LNCaP clone FGC (cell line): ENCODE measurements at places on chromosomes 12 and 14.

DNA sequence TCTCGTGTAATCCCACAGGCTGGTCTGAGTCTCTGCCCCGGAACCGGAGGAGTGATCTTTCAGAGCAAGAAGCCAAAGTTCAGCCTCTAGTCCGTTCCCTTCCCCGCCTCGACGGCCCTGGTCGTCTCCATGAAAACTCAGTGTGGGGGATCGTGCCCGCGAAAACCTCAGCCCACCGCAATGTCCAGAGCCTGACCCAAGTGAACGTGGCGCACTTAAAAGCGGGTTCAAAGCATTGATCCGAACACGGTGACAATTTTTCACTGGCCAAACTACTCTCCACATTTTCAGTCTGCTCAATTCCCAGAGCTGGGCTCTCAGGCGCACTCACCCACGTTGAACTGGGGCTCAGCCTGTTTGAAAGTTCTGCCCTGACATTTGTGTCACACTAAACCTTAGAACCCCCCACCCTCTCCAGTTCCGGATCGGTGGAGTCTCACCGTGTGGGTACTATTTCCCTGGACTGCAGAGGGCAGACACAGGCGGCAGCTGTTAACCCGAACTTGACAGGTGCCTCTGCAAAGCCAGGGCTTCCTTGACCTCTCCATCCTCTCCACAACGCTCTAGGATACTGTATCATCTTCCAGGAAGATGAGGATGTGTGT lies 886 bp upstream of the PRICKLE1 start:
- DNase-seq = no peak

DNA sequence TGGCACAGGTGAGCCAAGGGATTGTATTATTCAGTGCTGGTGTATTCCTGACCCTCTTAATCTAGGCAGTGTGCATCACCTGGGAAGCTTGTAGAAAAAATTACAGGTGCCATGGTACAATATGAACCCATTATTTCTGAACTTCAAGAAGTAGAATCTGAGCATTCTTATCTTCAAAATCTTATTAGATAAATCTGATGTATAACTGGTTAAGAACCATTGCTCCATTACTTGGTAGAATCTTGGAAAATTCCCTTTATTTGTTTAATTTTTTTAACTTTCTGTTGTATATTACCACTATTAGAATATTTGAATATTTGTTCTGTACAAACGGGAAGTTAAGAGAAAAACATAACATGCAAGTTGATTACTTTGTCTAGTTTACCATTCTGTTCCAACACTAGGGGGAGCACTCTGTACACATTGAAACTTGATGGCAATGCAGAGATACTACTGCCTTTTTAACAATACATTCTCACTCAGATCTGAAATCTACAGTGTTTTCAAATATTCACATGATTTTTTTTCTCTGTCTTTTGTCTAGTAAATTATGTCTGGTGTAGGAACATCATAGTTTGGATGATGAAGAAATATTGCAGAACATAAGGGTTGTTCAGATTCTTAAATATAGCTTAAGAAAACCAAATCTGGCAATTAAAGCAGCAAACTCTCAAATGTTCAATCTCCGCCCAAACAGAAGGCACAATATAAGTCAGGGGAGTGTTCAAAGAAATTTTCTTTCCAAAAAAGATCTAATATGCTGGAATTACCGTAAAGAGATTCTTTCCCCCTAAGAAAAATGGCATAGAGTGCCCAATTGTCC lies 196.6 kb downstream of the PCNX1 start:
- peak; percentile 28 for DNase-seq

DNA sequence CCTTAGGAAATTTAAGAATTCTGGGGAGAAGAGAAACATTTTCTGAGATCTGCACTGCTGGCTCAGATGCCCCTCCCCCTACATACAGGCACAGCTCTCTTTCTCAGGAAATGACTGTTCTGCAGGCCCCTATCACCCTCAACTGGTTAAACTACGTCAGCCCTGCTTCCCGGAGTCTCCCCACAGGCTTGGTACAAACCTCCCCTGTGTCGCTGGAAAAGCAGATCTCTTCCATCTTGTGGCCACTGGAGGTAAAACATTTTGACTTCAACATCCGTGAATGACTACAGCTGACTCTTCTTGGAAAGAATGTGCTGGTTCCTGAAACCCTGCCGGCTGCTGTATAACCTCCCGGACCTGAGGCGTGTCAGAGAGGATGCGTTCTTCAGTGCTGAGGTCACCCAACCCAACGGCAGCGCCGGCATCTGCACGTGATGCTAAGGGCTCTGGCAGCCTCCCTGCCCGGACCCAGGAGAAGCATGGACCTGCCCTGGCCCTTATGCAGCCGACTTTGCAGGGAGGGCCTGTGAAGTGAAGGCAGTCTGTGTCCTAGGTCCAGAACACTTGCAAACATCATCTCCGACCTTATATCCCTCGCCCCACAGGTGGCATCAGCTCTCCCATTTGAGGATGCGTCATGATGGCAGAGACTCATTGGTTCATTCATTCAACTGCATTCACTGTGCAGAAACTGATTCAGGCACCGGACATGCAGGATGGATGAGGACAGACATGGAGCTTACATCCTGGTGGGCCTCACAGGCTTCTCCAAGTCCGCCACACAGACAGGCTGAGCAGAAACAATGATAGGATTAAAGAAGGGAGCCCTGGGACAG lies 129.2 kb downstream of the GCH1 start:
- DNase-seq = peak; percentile 73

- DNase-seq = no peak
Observed at GRCh38 chr14:70999117-70999516, 91.9 kb downstream of the PCNX1 start.

GRCh38 chr14:22613106-22613695 lies 15.1 kb downstream of the ABHD4 start:
- DNase-seq = no peak

DNA sequence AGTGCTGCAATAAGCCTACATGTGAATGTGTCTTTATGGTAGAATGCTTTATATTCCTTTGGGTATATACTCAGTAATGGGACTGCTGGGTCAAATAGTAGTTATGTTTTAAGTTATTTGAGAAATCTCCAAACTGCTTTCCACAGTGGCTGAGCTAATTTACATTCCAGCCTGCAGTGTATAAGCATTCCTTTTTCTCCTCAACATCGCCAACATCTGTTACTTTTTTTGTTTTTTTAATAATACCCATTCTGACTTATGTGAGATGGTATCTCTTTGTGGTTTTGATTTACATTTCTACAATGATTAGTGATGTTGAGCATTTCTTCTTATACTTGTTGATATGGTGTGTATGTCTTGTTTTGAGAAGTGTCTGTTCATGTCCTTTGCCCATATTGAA lies 1186.2 kb downstream of the BCL11B start:
- DNase-seq = no peak

- DNase-seq = no peak
Observed at GRCh38 chr14:50088731-50089130, 27.6 kb downstream of the VCPKMT start.
